ENCODE measurements at places on chromosomes 6 and 20. TPM values are rescaled to one million over a fixed set of nuclear protein-coding genes. Genes with fewer than 3 reads are reported as not detected.

Gene TUBB1
- total RNA-seq = 0.04 TPM

Gene CLVS2
- total RNA-seq = 0.60 TPM

Gene PRR18
- total RNA-seq = not detected

Gene COL9A1
- total RNA-seq = not detected

Gene DYNLT1
- total RNA-seq = 35.6 TPM

Gene PNPLA1
- not detected for total RNA-seq

Gene MOG
- 0.16 TPM for total RNA-seq

Gene MUCL3
- not detected for total RNA-seq

Gene C6orf132
- total RNA-seq = not detected

Gene DLK2
- 7.1 TPM for total RNA-seq

Gene SLC22A23
- 0.66 TPM for total RNA-seq

Gene FARS2
- total RNA-seq = 12.9 TPM

Gene CLDN20
- total RNA-seq = 0.11 TPM

Gene SLC4A11
- total RNA-seq = 1.5 TPM

Gene WFDC12
- not detected for total RNA-seq

Gene CD109
- 36.4 TPM for total RNA-seq

Gene CRISP2
- 0.29 TPM for total RNA-seq

Gene TENT5A
- 4.5 TPM for total RNA-seq

Gene PAX1
- not detected for total RNA-seq

Gene NFATC2
- total RNA-seq = 29.5 TPM

Measured in A375 (cell line).